Nephron progenitor cell (in vitro differentiated cells): ENCODE measurements at places on chromosomes 1 and 21.

- DNase-seq: peak; percentile 69
Measured at GRCh38 chr1:64470665-64471217, 812 bp downstream of the CACHD1 start.

DNA sequence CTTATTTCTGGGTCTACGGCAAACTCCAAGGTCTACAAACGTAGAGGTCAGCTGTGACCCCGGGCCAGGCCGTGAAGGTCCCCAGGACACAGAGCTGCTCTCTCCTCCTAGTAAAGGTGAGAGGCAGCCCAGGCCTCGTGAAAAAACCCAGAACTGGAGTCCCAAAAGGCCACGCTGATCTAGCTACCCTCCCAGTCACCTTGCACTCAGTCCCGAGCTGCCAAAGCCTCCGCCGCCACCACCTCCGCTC is 125 bp downstream of the ATP5PF start:
- DNase-seq: no peak

- DNase-seq: no peak
Measured at GRCh38 chr1:55955016-55955621, 624.2 kb downstream of the PLPP3 start.

GRCh38 chr1:240797050-240797449 is 185.1 kb upstream of the GREM2 start:
- DNase-seq: no peak

- DNase-seq: no peak
Measured at GRCh38 chr1:111218701-111219556, 8.6 kb upstream of the CHI3L2 start.

- DNase-seq: peak; percentile 96
Measured at GRCh38 chr1:109643385-109644230, 12.3 kb upstream of the GSTM4 start.

GRCh38 chr1:33180911-33181890 is 642 bp downstream of the TRIM62 start:
- peak; percentile 72 for DNase-seq

DNA sequence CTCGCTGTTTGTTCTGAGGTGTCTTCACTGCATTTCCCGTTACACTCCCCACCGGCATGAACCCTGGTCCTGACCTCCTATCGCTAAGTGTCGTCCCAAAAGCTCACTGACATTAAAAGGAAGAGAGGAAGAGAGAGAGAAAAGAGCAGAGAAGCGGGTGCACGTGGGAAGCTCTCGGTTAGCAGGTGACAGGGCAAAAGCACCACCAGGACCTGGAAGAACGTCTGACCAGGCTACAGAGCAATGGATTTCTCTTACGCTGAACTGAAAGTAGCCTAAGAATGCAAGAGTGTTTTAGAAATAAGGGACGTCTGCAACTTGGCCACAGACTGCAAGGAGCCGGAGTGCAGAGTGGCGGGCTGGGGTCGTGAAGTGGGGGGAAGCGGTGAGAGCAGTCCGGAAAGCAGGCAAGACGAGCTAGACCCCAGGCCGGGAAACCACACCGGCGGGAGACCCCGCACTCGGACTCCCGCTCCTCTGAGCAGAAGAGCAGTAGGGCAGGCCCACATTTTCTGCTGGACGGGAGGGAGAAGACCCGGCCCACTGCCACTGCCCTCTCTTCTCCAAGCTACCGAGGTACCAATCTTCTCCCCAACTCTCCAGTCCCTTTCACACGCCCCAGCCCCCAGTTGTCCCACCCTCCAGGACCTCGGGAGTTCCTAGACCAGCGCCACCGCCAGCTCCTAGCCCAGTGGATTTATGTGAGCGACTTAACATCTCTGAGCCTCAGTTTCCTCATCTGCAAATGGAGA is 8.3 kb upstream of the MPZL1 start:
- peak; percentile 49 for DNase-seq

DNA sequence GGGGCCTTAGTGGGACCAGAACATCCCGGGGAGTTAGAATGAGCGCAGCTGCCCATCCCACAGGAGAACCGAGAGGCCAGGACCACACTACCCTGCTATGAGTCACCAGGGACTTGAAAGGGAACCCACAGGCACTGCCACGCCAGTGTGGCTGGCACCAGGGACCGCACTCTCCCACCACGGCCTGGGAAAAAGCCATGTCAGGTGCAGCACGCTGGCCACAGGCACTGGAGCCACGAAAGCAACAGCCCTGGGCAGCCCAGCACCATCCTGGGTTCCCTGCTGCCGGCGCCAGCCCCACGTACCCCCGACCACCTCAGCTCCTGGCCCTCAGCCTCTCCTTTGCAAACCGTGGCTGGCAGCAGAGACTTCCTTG is 14.1 kb upstream of the TMEM240 start:
- DNase-seq: no peak

DNA sequence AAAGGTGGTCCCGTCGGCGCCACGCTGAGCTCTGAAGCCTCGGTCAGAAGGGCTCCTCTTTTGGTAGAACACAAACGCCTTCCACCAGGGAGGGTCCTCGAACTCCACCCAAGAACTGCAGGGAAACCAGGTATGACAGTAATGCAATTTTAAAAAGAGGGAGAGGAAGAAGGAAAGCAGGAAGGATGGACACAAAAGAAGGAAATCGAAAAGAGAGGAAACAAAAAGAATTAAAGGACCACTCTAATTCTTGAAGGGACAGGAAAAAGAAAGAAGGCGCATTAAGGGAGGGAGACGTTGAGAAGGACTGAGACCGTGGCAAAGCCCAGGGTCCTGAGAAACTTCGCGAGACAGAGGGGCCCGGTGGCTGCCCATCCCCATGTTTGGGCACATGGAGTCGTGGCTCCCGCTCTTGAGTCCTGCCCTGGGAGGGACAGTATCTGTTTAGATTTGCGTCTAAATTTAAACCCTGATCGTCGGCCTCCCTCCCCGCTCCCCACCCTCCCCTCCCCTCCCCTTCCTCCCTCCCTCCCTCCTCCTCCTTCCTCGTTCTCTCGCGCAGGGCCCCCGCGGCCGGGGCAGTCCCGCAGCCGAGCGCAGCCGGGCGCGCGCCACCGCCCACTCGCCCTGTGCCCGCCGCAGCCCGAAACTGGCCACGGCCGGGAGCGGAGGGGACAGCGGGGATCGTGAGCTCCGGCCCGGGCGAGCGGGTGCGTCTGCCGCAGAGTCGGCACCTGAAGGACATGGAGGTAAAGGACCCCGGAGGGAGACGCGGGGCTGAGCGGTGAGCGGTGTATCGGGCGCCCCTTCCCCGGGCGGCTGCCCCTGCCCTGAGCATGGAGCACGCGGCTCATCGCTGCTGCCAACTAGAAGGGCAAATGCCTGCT is at the start of gene RCSD1:
Gene RCSD1 (plus strand): TSS at position 552 of the 887 bp plus-strand sequence. CDS start 192 bp downstream, at position 744.
- peak; percentile 64 for DNase-seq

DNA sequence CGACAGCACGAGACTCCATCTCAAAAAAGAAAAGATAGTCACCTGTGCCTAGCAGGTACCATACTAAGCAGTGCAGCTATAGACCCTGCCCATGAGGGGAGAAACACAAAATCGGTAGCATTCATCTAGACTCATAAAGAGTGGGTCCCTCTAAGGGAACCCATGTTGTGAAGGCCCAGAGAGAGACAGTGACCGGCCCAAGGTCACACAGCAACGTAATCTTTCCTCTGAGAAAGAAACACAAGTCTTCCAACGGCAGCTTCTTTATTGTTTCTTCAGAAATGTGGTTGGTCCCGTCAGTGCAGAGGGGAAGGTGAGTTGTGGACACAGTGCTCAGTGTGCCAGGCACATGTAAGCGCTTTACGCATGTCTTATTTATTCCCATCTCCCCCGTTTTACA is 198.6 kb upstream of the TMEM51 start:
- no peak for DNase-seq

- DNase-seq: no peak
Measured at GRCh38 chr1:113392541-113393128, 2.3 kb downstream of the MAGI3 start.

GRCh38 chr1:33971018-33971710 is 107.3 kb downstream of the HMGB4 start:
- no peak for DNase-seq

GRCh38 chr1:228989992-228990827 is 254.9 kb downstream of the RHOU start:
- no peak for DNase-seq

DNA sequence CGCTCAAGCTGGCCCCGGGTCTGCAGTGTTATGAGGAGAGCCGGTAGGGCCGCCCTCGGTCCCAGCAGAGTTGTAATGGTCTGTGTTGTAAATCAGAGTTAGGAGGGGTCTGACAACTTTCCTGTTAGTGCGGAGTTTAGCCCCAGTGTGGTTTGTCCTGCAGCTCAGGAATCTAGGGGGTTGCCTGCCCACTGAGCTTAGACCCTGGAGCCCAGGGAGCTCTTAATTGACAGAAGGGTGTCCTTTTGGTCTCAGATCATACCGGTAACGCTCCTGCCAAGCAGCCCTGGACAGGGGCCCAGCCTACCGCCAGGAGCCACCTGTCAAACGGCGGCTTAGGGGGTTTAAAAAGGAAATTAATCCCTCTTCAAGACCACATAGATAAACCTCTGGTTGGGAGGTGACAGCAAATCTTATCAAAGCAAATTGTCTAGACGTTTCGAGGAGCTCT is 164.4 kb downstream of the DYRK1A start:
- DNase-seq: peak; percentile 53

GRCh38 chr1:167412920-167413319 is 105.4 kb downstream of the CD247 start:
- no peak for DNase-seq

GRCh38 chr1:203888807-203889251 is 27.4 kb downstream of the SNRPE start:
- no peak for DNase-seq

DNA sequence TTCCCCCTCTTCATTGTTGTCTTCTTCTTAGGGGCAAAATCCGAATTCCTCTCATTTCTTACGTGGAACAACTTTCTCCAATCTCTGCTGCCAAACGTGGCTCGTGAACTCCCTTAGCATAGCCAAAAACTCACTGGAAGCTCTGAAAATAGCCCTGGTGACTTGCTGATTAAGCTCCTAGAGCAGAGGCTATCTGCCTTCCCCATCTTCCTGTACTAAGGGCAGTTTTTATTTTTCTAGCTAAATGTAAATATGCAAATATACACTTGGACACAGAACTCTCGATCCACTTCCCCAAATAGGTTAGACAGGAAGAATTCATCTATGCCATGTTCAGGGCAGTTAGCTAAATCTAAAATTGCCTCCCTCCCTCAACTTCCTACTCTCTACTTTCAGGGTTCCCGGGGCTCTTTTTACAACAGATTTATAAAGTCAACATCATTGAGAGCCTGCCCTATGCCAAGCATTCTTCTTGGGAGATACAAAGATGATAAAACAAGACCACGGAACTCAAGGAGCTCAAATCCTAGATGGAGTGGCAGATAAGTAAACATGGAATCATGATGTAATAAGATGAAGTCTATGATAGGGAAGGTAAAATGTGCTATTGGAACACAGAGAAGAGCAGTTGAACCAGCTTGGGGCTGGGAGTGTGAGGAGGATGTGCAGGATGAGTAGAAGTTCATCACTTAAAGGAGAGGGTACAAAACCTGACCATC is 59.4 kb upstream of the FMOD start:
- no peak for DNase-seq

GRCh38 chr1:187415065-187415464 is 586.3 kb downstream of the PLA2G4A start:
- DNase-seq: no peak

GRCh38 chr1:112012823-112013222 is 23.4 kb upstream of the KCND3 start:
- DNase-seq: no peak

GRCh38 chr1:206793620-206794019 is 21.3 kb upstream of the IL10 start:
- DNase-seq: no peak

DNA sequence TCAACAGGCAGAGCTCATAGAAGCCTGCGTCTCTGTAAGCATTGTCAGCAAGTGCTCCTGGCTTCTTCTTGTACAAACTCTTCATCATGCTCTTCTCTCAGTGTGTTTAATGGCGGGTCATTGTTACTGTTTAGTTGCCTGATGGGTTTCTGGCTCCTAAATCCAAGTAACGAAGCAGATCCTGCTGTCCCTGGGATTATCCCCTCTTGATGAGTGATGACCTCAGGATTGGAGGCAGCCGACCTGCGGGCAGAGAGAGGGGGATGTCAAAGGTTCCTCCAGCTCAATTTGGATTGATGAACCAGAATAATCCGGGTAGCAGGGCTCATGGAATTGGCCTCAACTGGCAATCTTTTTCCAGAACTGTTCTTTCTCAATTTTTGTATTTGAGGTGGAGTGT is 66.1 kb upstream of the BARHL2 start:
- no peak for DNase-seq

DNA sequence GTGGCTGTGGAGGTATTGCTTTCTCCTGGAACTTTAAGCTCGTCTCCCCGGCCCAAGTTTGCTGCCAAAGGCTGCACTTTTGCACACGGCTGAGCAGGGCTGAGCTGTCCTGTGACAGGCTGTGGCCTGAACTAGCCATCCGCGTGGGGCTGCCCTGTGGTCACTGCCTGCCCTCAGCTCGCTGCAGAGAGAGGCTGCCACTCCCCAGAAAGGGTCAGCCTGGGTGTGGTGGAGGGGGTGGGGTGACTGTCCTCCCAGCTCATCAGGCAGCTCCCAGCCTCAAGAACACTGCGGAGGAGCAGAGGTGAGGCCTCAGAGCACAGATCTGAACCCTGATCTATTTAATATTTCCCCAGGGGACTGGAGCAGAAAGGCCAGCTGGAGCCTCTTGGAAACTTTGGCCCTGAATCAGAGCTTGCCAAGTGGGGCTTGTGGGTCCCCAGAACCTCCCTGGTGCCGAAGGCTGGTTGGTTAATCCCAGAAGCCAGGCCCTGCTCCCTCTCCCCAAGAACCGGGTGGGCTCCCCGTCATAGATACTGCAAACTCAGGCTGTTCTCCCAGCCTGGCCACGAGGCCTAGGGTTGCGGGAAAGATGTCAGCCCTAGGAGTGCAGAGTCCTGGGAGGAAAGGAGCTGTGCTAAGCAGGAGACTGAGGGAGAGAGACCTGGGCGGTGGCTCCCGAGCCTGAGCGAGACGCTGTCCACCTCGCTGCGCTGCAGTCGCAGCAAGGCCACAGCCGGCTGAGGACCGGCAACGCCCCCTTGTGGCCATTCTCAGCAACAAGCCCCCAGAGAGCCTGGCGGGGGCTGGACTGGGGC is 125.1 kb upstream of the IPO9 start:
- peak; percentile 92 for DNase-seq

DNA sequence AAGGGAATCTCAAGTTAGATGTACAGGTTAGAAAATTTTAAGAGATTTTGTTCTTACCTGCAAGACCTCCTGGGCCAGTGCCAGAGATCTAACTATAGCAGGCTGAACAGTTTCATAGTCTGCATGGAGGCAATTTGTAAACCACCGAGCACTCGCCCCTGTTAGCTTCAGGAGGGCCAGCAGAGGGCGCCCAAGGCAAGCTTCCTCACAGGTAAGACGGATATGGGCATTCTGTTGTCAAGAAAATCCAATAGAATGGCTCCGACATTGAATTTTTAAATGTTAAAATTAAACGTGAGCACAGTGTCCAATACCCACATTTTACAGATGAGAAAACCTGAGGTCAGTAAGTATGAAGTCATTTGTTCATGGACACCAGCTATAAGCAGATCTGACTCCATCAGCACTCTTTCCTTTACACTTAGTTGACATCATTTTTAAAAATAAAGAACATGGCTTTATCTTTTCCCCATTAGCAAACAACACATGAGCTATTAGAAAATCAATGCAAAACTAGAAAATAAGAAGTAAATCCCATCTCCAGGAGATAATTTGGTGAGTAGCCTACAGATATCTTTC is 2.2 kb downstream of the REG4 start:
- peak; percentile 79 for DNase-seq

- no peak for DNase-seq
Measured at GRCh38 chr1:55262822-55263221, 47.7 kb upstream of the USP24 start.

GRCh38 chr1:91165033-91165654 is 143.3 kb upstream of the ZNF644 start:
- peak; percentile 93 for DNase-seq

GRCh38 chr1:110245876-110246620 is 35.9 kb downstream of the KCNC4 start:
- no peak for DNase-seq

GRCh38 chr1:22737374-22738068 is 26.9 kb downstream of the EPHB2 start:
- DNase-seq: no peak
